ENCODE measurements at places on chromosomes 1 and 21.

DNA sequence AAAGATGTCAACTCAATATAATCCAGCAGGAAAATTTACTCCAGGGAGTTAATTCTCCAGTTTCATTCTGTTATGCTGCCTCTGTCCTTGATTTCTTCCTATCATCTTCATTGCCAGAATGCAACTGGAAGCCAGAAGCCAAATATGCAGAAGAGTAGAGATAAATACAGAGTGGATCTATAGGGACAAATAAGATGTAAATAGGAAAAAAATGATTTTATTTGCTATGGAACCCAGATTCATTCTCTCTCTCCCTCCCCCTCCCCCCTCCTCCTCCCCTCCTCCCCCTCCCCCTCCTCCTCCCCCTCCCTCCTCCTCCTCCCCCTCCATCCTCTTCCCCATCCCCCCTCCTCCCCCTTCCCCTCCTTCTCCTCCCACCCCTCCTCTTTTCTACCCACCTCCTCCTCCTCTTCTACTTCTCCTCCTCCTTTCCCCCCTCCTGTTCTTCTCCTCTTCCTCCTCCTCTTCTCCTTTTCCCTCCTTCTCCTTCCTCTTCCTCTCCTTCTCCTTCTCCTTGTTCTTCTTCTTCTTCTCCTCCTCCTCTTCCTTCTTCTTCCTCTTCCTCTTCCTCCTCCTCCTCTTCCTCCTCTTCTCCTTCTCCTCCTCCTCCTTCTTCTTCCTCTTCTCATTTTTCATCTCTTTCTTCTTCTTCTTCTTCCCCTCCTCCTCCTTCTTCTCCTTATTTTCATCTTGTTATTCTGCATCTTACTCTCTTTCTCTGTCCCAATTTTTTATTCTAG lies 306.4 kb downstream of the NUF2 start:
- no peak for DNase-seq

GRCh38 chr1:29832471-29832870 lies 596.1 kb downstream of the PTPRU start:
- no peak for DNase-seq

GRCh38 chr21:31156662-31157061 lies 118.4 kb upstream of the KRTAP19-8 start:
- no peak for DNase-seq

GRCh38 chr1:87588495-87588894 lies 259.8 kb downstream of the LMO4 start:
- DNase-seq: no peak

- DNase-seq: no peak
These were observed 30.3 kb downstream of the TSNAX start for GRCh38 chr1:231558708-231559185.

Measured in stimulated activated CD4-positive, alpha-beta T cell treated with anti-CD3 and anti-CD28 coated beads, Interleukin-1b, Interleukin-23, amount 100 ng/mL, for 1 hour (primary cell).